CD4-positive, alpha-beta T cell (primary cell): ENCODE measurements at places on chromosomes 7 and 10. TPM values are rescaled to one million over a fixed set of nuclear protein-coding genes. Genes with fewer than 3 reads are reported as not detected.

DNA sequence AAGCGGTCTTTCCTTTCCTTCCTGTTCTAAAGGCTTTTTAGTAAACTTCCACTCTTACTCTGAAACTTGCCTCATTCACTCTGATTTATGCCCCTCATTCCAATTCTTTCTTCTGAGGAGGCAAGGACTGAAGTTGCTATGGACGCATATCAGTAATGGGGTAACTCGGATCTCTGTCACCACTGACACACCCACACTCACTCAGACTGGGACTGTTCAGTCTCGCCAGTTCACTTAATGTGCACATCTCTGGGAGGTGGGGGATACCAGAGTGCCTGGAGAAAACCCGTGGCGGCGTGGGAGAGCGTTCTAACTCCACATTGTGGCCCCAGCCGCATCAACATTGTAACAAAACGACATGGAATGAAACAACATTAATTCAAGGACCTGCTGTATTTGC lies 1139.3 kb upstream of the CELF2 start:
- no peak for DNase-seq

DNA sequence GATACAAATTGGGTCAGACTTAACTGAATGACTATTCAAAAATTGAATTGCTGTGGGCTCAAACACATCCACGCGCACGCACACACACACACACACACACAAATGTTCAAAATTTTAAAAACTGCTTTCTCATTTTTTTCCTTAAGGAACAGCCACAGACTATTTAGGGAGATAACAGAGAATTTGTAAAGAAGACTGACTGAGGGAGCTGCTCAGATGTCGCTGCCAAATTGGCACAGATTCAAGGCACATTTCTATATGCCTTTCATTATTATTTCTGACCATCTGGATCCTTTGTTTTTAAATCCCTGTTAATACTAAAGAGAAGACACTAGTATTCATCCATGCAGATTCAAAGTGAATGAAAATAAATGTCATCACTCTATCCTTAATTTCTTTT lies 154.8 kb downstream of the DGKB start:
- DNase-seq = no peak

- DNase-seq = no peak
Measured at GRCh38 chr7:95589031-95589430, 7.3 kb downstream of the PDK4 start.

- DNase-seq = no peak
Measured at GRCh38 chr7:49878089-49878488, 104.7 kb downstream of the VWC2 start.

Gene PAX4
- not detected for total RNA-seq

Gene SPDYE6
- total RNA-seq = not detected

Gene KLLN
- 0.33 TPM for total RNA-seq

Gene GAD2
- not detected for total RNA-seq
